ENCODE measurements at places on chromosomes 1 and 21. TPM values are rescaled to one million over a fixed set of nuclear protein-coding genes. Genes with fewer than 3 reads are reported as not detected.
A peak's percentile ranks its signal among the peaks of the same experiment; 100 is the strongest.

S100A11 gene
- 59.0 TPM for total RNA-seq

GADD45A gene
- total RNA-seq: 26.6 TPM

OXCT2 gene
- 4.9 TPM for total RNA-seq

DCAF8 gene
- total RNA-seq: 103 TPM

DNA sequence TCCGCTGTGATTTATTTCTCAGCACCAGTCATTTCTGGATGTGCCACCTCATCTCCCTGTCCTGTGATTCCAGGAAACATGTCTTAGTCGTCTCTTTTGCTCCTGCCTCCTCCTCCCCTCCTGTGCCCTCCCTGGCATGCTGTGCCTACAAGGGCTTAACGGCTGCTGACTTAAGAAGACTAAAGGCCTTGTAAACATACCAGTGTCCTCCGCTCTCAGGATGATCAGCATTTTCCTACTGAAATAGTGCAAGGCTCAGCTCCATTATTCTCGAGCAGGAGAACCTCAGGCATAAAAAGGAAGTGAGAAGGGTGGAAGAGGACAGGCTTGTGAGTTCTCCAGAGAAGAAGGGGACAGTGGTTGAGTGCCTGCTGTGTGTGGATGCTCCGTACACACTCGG lies 61.6 kb upstream of the RUNX3 start:
- no peaks in the 10 kb centered on the region for H3K36me3 ChIP-seq
- H3K27ac ChIP-seq: no peak overlapping the region
- H3K27me3 ChIP-seq: no peaks in the 10 kb centered on the region
- H3K4me1 ChIP-seq: no peaks in the 10 kb centered on the region
- no peak for DNase-seq

GRCh38 chr1:207876131-207876530 lies 34.8 kb downstream of the CD34 start:
- no peak for DNase-seq
- H3K36me3 ChIP-seq: no peaks in the 10 kb centered on the region
- H3K4me1 ChIP-seq: peaks cover 19% of the 10 kb centered on the region
- no peaks in the 10 kb centered on the region for H3K27me3 ChIP-seq

GRCh38 chr1:198155253-198155652 lies 1.5 kb upstream of the NEK7 start:
- no peaks in the 10 kb centered on the region for H3K36me3 ChIP-seq
- no peak overlapping the region for H3K4me3 ChIP-seq
- no peaks in the 10 kb centered on the region for H3K27me3 ChIP-seq

DNA sequence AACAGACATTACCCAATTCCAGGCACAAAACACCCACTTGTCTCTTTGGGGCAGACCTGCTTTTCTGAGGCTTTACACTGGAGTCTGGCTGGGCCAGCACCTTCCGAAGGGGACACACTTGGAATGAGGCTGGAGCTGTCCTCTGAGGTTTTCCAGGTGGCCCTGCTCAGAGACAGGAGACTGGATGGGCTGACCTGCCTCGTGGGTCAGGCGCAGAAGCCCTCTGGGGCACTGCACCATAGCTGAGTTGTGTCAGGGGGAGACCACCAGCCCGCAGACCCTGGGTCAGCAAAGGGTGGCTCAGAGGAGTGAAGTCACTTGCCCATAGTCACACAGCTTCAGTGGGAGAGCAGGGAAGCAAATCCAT lies 1.8 kb downstream of the SH2D5 start:
- peaks cover 4% of the 10 kb centered on the region for H3K27me3 ChIP-seq
- no peaks in the 10 kb centered on the region for H3K4me1 ChIP-seq
- peak; percentile 56 for DNase-seq
- H3K4me3 ChIP-seq: no peak overlapping the region

GRCh38 chr1:228647523-228648444 lies 87.5 kb upstream of the RHOU start:
- H3K4me1 ChIP-seq: peaks cover 19% of the 10 kb centered on the region
- H3K27ac ChIP-seq: peak overlapping the region; percentile 12
- H3K4me3 ChIP-seq: peak overlapping the region; percentile 45
- no peak for DNase-seq
- H3K27me3 ChIP-seq: no peaks in the 10 kb centered on the region

DNA sequence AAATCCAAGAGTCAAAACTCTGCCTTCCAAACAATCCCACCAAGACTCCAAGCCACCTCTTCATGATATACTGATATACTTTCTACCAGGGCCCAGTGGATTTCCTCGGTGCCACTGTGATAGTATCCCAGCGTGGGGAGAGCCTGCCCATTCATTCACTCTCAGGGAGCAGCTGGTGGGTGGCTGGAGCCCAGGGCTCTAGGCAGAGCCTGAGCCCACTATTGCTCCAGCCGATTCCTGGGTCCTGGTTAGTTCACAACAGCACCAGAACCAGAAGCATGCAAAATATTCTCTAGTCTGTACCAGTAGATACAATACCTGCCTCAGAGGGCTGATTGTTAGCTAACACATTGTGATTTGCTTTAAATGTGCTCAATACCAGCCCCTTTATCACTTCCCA lies 831 bp downstream of the CSRP1 start:
- no peak for DNase-seq
- H3K4me1 ChIP-seq: peaks cover 66% of the 10 kb centered on the region
- H3K36me3 ChIP-seq: no peaks in the 10 kb centered on the region
- peak overlapping the region; percentile 92 for H3K27ac ChIP-seq
- H3K4me3 ChIP-seq: peak overlapping the region; percentile 65
- H3K27me3 ChIP-seq: no peaks in the 10 kb centered on the region

DNA sequence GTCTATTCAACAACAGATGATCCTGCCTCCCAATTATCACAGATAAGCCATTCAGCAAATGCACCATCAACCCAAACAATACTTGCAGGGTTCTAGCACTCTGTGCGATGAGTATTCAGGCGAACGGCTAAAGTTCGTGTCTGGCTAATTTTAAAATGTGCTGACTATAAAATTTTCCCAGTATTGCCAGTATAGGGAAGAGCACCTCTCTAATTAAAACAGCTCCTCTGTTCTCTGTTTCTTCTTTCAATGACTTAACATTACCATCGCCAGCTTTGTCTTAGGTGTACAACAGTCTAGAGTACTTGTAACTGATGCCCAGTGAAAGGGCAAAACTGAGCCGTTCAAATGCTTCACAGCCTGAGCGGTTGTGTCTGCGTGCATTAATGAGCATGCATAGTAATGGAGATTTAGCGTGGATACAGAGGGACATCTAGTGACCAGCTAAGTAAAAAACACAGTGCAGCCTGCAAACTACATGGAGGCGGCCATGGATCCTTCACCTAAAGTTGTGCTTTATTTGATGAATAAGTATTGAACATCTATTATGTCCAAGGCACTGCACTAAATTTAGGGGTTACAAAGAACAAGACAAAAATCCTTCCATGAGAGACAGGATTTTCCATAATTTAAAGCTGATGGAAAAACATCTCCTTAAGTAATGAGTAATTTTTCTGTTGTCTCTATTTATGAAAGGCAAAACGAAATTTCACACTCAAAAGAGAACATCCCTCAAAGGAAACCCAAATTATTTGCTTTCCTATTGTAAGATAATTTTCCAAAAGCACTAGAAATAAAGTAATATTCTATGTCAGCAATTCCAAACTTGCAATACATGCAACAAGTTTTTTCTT lies 120.0 kb downstream of the SETD4 start:
- H3K4me1 ChIP-seq: no peaks in the 10 kb centered on the region
- no peak overlapping the region for H3K4me3 ChIP-seq
- peak; percentile 61 for DNase-seq
- H3K27me3 ChIP-seq: no peaks in the 10 kb centered on the region

DNA sequence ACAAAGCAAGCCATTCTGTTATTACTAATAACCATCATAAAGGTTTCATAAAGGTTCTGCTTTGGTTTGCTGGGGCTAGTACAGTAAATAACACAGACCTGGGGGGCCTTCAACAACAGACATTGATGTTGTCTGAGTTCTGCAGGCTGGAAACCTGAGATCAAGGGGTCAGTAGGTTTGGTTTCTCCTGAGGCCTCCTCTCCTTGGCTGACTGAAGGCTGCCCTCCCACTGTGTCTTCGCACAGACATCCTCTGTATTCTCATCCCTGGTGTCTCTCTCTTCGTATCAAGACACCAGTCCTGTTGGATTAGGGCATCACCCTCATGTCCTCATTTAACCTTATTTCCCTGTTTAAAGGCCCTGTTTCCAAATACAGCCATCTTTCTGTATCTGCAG lies 37.3 kb downstream of the HUNK start:
- DNase-seq: no peak
- H3K27ac ChIP-seq: no peak overlapping the region
- H3K36me3 ChIP-seq: no peaks in the 10 kb centered on the region
- H3K4me3 ChIP-seq: no peak overlapping the region

Measured in right atrium auricular region (tissue), 2 donors.